ENCODE measurements at places on chromosomes 12 and 14.

- no peak for DNase-seq
These were observed 160.5 kb downstream of the PAH start for GRCh38 chr12:102756530-102756929.

GRCh38 chr14:88002421-88003075, 2.4 kb upstream of the GPR65 start:
- no peak for DNase-seq

DNA sequence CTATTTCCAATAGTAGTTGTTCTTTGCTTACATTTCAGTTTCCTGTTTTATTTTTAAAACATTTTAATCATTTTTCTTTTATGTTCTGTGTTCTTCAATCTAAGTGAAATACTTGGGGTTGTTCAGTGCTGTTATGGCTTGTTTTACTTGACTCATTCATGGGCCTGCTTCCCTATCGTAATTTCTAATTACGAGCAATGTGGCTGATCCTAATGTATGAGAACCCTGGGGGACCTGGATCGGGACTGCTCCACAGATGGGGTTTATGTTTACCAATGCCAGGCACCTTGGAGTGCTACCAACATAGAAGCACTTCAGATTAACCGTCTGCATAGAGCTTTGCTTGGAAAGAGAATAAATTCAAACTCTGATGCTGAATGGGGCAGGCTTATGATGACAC, 29.8 kb downstream of the TECPR2 start:
- DNase-seq = no peak

GRCh38 chr12:104682790-104683279, 226.1 kb downstream of the CHST11 start:
- DNase-seq = no peak

GRCh38 chr14:95432144-95433093, 84.0 kb downstream of the SYNE3 start:
- DNase-seq = no peak

DNA sequence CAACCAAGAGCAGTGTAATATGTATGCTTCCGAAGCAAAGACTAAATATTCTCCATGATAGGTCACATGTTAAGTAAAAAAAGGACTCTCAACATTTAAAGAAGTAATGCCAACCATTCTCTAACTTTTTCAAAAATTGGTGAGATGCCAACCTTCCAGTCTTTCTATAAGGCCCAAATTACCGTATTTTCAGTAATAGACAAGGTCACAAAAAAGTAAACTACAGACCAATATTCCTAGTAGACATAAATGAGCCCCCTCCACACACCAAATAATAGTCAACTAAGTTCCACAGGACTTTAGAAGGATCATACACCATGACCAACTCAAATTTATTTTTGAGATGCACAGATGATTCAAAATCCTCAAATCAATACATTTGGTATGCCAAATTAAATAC, 867.4 kb downstream of the TMEM121 start:
- DNase-seq = no peak

- no peak for DNase-seq
These were observed 66.7 kb upstream of the E2F7 start for GRCh38 chr12:77131977-77132490.

DNA sequence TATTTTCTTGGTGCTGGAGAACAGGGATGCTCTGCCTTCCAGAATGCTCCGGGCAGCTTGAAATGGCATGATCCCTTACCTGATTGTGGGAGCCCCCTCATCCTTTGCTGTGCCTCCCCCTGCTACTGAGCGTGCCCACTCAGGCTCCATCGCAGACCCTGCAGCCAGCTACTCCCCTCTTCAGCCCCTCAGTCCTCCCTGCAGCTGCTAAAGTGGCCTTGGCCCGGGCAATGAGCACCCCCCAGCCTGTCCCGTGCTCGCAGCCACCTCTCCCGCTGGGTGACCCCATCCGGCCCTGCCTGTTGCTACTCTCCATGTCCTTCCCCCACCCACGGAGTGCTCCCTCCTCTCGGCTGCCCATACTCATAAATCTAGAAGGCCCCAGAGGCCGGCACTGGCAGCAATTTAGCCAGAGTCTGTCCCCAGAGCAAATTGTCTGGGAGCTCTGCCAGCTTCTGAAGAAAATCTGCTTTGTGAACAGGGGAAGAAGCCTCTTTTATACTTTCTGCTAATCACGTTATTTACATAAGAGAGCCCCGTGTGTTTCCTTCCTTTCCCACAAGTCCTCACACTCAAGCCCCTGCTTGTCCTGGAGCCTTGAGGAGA, 143.7 kb upstream of the FRMD6 start:
- DNase-seq = no peak

DNA sequence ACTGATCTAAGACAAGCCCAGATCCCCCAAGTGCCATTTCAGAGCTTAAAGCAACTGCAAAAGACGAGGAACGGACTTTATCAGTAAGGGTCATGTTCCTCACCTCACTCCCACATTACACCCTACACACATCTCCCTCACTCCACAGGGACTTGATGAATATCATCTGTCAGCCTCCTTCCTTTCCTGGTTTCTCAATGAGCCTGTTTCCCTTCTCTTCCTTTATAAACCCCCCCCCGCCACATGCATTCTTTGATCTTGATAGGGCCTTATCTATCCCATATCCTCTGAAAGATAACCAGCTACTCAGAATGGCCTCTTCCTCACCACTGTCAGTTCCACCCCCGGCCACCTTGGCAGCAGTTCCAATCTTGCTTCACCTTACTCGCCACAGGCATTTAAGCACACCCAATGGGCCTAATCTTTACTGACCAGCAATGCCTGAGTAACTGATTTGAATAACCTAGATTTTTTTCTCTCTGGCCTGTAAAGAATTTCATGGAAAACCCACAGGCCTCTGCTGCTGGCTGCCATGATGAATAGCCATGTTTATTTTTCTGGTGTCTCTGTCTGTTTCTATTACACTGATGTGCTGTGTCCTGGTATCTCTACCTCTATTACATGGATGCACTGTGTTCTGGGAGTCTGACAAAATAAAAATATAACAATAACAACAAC, 138.7 kb downstream of the PHLDA1 start:
- DNase-seq = no peak

- DNase-seq = no peak
These were observed 1109.2 kb downstream of the TMEM121 start for GRCh38 chr14:106635569-106635968.

DNA sequence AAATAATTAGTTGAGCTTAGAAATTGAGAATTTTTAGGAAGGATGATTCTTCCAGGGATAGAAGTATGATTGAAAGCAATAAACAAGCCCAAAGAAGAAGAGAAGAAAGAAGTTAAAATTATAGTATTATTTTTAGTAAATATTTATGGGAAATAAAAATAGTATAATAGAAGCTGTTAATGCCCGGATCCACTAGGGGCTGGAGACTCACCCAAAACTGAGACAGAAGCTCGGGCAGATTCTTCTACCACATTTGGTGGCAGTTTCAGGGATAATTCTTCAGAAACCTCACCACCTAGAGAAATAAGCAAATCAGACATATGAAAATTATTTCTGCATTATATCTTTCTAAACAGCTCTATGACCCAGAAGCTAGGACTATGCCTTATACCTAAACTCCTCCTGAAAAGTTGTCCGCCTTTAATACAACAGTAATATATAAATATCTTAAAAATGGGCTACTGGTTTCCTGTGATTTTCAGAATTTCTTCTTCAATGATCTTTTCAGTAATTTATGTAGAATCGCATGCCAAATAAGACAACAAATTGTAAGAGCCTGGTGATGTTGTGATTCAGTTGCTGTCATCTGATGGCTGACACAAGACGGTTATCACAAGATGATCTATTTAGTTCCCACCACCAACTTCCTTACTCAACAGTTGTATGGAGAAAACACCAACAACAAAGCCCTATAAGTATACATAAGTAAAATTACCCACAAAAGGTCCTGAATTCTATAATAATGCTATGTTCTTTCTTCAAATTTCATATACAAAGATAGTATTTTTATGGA, 35.6 kb downstream of the A2M start:
- DNase-seq = no peak

DNA sequence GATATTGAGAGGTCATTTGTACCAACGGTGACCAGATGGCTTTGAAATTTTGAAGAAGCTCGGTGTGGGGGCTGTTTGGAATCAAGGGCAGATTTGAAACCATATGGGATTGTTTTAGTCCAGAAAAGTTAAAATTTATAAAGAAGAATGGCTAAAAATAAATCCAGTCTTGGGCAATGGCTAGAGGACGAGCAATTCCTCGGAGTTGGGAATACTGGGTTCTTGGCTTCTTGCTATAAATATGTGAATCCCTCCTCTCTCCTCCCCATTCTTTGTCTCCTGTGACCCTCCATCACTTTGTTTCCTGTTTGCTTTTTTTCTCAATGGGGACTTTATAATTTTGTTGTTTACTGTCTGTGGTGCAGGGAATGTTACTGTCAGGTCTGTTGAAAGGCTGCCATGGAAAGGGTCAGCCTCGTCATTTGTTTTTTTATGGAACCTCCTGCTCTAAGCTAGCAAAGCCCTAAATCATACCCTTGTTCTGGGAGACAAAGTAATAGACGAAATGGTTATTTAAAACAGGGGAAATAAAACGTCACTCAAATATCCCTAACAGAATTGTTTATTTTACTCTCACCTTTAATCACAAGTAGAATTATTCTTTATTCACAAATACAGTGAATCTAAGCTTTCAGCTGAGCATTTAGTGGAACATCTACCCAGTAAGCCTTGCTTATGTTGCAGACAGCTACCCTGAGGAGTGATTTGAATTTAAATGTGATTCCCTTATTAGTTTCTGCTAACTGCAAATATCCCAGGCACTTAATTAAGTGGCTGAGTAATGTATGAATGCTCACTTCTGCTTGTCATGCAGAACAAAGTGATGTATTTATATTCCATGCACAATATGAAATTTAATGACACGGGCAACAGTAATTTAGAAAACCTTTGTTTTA, 273.1 kb upstream of the NOVA1 start:
- DNase-seq = no peak

GRCh38 chr14:52327374-52328226, 13.5 kb downstream of the PTGER2 start:
- DNase-seq = no peak

GRCh38 chr14:60946773-60947172, 34.1 kb downstream of the TRMT5 start:
- DNase-seq = no peak

DNA sequence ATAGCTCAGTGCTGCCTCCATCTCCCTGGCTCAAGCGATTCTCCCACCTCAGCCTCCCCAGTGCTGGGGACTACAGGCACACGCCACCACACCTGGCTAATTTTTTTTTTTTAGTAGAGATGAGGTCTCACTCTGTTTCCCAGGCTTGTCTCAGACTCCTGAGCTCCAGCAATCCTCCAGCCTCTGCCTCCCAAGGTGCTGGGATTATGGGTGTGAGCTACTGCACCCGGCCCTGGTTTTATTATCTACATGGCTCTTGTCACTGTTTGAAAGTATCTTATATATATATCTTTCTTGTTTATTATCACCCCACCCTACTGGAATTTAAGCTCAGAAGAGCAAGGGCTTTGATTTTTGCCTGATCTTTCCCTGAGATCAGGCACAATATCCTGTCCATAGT, 7.6 kb upstream of the TMED10 start:
- no peak for DNase-seq

DNA sequence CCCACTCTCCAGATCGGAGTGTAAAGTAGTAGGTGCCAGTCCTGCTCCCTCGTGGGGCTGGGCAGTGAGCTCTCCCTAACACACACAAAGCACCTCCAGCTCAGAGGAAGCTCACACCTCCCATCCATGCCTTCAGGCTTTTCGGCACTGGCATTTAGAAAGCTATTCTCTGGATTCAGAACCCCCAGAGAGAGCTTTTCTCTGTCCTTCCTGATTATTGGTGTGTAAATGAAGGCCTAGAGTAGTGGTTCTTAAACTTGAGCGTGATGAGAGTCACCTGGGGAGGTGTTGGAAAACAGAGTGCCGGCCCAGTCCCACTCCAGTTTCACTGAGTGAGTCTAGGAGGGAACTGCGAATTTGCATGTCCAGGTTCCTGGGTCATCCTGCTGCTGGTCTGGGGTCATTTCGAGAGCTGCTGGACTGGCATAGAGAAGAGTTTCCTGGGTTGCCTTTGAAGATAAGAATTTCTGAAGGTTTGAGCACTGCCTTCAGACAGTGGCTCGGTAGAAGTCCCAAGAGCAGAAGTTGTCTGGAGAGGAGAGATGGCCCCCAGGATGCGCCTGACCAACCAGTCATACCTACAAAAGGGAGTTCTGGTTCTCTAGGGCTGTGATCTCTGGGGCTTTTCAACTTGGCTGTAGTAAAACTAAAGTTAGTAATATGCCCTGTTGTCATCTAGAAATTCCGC, 15.1 kb downstream of the CD9 start:
- no peak for DNase-seq

DNA sequence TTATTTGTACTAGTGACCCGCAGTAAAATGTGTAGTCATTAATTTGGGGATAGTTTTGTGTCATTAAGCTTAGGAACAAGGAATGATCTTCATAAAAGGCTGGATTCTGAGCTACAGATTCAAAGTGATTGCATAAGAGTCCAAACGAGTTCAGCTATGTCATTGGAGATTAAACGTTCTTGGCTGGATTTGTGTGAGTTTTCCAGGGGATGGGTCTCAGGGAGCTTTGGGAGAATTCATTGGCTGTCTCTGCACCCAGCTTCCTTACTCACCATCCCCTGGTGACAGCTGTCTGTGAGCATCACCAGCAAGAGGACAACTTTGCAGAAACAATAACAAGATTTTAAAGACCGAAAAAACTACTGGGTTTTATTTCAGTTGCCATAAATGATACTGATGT, 130.4 kb downstream of the DAAM1 start:
- no peak for DNase-seq

- no peak for DNase-seq
These were observed 6.3 kb downstream of the YBX3 start for GRCh38 chr12:10716704-10717315.

DNA sequence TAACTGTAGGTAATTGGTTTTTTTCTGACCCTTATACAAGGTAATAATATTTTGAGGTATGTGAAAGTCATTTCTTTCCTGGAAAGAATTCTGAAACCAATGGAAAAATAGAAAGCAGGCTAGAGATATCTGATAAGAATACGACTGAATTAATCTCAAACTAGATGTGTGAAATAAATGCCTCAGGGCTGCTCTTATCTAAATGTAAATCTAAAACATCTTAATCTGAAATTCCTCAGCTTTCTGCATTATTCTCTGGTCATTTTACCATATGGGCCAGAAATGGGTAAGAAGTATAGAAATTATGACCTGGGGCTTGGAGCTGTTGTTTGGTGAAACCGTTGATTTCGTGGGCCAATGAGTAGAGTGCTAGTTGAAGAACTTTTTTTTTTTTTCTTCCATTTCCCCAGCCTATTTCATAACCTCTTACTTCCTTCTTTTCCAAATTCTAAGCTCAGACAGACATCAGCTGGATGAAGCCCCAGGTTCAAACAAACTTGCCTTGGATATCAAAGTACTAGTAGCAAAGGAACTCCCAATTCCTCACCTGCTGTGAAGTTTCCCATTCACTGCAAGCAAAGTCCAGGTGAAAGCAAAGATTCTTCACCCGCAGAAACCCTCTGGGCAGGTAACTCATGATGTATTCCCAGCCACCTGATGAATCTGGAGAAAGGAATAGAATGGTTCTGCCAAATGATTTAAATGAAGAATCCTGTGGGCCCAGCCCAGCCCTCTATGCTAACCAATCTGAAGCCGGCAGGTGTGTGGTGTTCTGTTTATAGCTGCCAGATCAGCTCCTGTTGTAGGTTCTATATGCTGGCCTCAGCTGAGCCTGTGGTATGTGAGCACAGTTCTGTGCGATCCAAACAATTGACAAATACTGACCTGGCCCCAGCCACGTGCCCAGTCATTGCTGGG, 9.7 kb upstream of the FOS start:
- DNase-seq = no peak

All from stimulated activated CD8-positive, alpha-beta memory T cell treated with anti-CD3 and anti-CD28 coated beads, Interleukin-4, amount 100 ng/mL, for 1 hour (primary cell).